Upper lobe of left lung (tissue), 6 donors: ENCODE measurements at places on chromosomes 6 and 20. TPM values are rescaled to one million over a fixed set of nuclear protein-coding genes. Genes with fewer than 3 reads are reported as not detected.

PRICKLE4 gene
- total RNA-seq, result 133 TPM

DAAM2 gene
- 21.0 TPM for total RNA-seq

DNA sequence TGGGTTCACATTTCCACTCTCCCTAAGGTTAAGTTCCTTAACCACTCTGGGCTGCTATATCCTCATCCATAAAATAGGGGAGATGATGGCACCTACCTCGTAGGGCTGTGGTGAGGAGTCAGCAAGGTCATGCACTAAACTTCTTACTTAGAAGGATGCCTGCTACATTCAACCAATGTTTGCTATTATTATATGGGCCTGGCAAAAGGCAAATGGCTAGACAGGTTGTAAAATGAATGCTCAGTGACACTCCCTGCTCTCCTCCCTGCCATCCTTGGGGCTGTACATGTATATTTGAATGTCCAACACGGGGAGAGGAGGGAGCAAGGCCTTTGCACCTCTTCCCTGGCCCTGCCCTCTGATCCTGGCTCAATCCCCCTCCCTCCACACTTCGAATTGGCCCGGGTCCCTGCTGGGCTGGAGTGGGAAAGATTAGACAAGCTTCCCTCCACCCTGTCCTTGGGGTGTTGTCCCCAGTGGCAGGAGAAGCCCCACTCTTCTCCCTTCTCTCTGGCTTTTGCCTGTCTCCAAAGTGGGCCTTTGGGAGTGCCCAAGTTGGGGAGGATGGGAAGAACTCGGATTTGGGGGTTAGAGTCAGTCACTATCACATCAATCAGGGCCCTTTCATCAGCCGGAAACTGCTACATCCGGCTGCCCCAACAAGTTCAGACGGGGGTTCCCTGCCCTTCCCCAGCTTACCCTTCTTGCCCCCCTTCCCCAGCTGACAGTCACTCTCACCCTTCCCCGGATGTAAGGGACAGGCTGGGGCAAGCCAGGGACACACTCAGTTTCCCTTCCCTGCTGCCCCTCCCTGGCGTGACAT lies 36.3 kb upstream of the VEGFA start:
- DNase-seq, result peak; percentile 16

GRM1 gene
- total RNA-seq, result not detected

DNA sequence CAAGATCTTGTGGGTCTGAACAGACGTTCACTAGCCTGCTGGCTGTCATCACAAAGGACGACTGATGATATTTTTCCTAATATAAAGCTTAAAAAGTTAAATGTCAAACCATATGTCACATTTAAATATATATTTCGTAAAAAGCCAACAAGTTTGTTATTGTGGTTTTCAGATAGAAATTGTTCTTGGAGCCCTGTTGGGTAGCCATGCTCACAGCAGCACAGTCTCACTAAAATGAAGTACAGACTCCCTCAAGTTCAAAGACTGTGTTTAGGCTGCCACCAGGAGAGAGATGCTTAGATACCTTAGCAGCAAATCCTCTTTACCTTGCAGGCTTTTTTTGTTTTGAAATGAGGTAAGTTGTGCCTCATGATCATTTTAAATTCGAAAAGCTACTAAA lies 17.8 kb downstream of the EEF1E1 start:
- no peak for DNase-seq

DNA sequence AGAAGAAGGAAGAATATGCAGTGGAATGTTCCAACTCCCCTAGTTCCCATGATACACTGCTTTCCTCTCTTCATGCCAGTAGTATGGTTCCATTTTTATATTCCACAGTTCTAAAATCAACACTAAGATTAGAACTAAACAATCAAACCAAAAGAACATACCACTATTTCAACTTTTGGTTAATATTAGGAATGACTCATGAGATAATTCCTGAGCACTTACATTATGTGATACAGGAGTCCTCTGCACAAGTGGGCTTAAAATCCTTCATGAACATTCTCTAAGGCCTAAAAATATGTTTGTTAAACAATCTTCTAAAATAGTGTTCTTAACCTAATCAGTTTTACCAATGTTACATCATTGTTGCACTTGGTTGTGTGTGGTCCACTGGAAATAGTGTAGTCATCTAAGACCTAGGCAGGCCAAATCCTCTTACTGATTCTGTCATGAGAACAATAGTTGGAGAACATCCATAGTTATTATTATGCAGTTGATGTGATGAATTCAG lies 30.3 kb upstream of the RCAN2 start:
- DNase-seq, result no peak

- no peak for DNase-seq
These were observed 157.7 kb downstream of the VEGFA start for GRCh38 chr6:43927532-43928210.

GRCh38 chr6:144745439-144745838 lies 460.3 kb downstream of the UTRN start:
- no peak for DNase-seq

GRCh38 chr6:12113190-12113577 lies 101.1 kb downstream of the HIVEP1 start:
- DNase-seq, result no peak

GRCh38 chr6:145227593-145227992 lies 507.7 kb downstream of the EPM2A start:
- DNase-seq, result no peak

DNA sequence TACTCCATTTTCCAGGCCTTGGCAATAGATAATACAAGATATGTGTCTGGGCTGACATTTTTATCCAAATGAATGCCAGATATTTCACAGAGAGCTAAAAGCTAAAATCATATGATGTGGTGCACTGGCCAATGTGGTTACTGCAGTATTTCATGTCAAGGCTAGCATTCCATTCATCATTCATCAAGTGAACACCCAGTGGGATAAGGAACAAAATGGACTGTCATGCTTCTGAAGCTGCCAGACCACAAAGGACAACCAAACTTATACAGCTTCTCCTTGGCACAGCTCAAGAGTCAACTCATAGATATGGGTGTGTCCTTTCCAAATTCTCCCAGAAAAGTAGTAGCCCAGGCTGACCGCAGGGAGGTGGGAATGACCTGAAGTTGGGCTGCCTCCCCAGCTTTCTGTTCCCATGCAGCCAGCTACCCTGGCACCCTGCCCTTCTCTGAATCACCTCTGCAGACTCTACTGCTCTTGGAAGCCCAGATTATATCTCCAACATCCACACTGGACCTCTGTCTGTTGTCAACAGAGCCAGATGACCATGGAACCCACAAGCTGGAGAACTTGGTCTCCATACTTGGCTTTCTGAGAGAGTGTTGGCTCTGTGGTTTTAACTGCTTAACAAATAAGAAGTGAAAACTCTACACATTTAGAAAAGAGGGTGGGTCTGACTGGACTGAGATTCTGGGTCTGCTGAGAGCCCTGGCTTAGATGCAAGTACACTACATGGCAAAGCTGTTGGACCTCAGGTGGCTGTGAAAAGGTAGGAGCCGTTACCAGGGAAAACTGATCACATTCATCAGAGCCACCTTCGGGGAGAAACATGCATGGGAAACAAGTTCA lies 122.8 kb downstream of the ALDH8A1 start:
- no peak for DNase-seq

DNA sequence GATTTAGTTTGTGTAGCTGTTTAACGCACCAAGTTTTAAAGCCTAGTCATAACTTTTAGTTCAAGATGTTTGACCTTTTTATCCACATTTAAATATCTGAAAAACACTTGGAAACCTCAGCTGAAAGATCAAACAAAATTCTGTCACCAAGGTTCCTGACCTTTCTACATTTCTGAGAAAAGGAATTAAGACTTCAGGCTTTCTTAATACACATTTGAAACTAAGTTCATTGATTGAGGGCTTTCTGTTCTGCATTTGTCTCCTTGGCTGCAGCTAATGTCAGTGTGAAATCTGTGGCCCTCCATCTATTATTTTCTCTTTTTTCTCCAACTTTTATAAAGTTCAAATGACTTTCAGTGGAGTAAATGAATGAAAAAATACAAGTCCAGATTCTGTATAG lies 22.7 kb upstream of the FBXL4 start:
- DNase-seq, result no peak

DNA sequence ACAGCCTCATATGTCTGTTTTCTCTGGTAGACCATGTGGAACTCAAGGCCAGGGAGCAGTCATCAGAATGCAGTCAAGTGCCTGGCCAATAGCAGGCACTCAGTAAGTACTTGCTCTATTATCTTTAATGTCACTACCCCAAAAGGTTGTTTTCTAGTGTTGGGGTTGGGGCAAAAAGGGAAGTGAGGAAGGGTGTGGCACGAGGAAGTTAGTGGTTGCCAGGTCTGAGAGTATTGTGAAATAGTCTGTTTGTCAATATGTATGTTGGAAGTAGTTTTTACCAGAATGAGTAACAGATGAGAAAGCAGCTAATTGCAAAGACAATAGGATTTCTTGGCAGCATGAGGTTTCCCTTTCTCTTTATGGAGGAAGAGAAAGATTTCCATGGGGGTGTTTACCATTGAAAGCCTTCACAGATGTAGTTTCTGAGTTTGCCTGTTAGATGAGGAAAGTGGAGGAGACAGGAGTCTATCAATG lies 59.5 kb upstream of the ARMH2 start:
- DNase-seq, result no peak
